CD4-positive, alpha-beta T cell treated with Interleukin-2 at 100 ng/mL for 4 hours (primary cell): ENCODE measurements at places on chromosomes 5 and 9.
A peak's percentile ranks its signal among the peaks of the same experiment; 100 is the strongest.

- peak; percentile 46 for DNase-seq
Measured at GRCh38 chr5:153964880-153965645, 73.6 kb downstream of the FAM114A2 start.

GRCh38 chr5:79120221-79120620 is 8.6 kb downstream of the BHMT start:
- DNase-seq = no peak

GRCh38 chr5:169385636-169386035 is 84.7 kb upstream of the SLIT3 start:
- no peak for DNase-seq

- DNase-seq = no peak
Measured at GRCh38 chr5:142360607-142361120, 35.8 kb upstream of the SPRY4 start.

- DNase-seq = no peak
Measured at GRCh38 chr5:14250748-14251701, 107.9 kb downstream of the TRIO start.

GRCh38 chr5:72137826-72138409 is 30.6 kb downstream of the MAP1B start:
- peak; percentile 31 for DNase-seq

GRCh38 chr5:138408023-138408422 is 30.8 kb upstream of the REEP2 start:
- DNase-seq = peak; percentile 10
